ENCODE measurements at places on chromosomes 7 and 10. TPM values are rescaled to one million over a fixed set of nuclear protein-coding genes. Genes with fewer than 3 reads are reported as not detected.

The ATRNL1 gene
- 0.12 TPM for total RNA-seq

The PILRA gene
- total RNA-seq = 1.8 TPM

The SFRP4 gene
- total RNA-seq = not detected

The RBM20 gene
- not detected for total RNA-seq

The CUBN gene
- total RNA-seq = 2.4 TPM

DNA sequence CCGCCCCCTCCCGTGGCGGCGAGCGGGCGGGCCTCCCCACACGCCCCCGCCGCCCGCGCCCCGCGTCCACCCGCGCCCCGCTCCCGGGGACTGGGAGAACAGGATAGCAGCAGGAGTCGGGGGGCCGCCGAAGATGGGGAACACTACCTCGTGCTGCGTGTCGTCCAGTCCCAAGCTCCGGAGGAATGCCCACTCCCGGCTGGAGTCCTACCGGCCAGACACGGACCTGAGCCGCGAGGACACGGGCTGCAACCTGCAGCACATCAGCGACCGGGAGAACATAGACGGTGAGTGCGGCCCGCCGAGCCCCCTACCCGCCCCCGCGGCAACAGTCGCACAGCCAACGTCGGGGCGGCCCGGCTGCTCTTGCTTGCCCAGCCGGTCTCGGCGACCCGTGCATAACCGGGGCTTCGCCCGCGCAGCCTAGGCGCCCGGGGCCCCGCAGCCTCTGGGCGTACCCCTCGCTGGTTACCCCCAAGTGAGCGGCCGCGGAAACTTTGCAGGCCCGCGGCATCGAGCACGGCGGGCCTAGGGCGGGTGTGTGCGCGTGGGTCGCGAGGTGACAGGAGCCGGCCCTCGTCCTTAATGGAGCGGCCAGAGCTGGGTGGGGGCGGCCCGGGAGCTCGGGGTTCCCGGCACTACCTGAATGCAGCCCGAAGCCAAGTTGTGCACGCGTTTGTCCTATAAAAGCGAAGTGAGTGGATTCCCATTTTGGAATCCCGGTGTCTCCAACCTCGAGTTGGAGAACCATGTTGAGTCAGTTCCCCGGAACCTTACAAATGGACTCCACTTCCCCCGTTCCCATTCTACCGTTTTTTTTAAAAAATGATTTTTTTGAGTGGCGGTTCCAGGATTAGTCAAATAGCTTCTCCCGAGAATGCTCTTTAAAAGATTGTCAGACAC is 863 bp downstream of the CCNY start:
- peak overlapping the region; percentile 82 for H3K27ac ChIP-seq
- no peaks in the 10 kb centered on the region for H3K27me3 ChIP-seq
- H3K36me3 ChIP-seq = peaks cover 21% of the 10 kb centered on the region
- peaks cover 68% of the 10 kb centered on the region for H3K4me1 ChIP-seq
- H3K4me3 ChIP-seq = peak overlapping the region; percentile 78
